Activated B cell treated with CpG ODN at 0.5 μM for 24 hours (primary cell): ENCODE measurements at places on chromosomes 4 and X. TPM values are rescaled to one million over a fixed set of nuclear protein-coding genes. Genes with fewer than 3 reads are reported as not detected.

GRCh38 chr4:166202991-166203390 is 330.0 kb downstream of the TLL1 start:
- no peaks in the 10 kb centered on the region for H3K4me1 ChIP-seq
- H3K4me3 ChIP-seq, result no peak overlapping the region
- no peaks in the 10 kb centered on the region for H3K36me3 ChIP-seq
- no peaks in the 10 kb centered on the region for H3K27me3 ChIP-seq

GRCh38 chrX:46575991-46576392 is 2.4 kb downstream of the CHST7 start:
- peak overlapping the region; percentile 81 for H3K4me3 ChIP-seq
- H3K4me1 ChIP-seq, result peaks cover 51% of the 10 kb centered on the region
- H3K27me3 ChIP-seq, result no peaks in the 10 kb centered on the region
- no peak for DNase-seq
- no peak overlapping the region for H3K27ac ChIP-seq
- H3K36me3 ChIP-seq, result peaks cover 30% of the 10 kb centered on the region

DNA sequence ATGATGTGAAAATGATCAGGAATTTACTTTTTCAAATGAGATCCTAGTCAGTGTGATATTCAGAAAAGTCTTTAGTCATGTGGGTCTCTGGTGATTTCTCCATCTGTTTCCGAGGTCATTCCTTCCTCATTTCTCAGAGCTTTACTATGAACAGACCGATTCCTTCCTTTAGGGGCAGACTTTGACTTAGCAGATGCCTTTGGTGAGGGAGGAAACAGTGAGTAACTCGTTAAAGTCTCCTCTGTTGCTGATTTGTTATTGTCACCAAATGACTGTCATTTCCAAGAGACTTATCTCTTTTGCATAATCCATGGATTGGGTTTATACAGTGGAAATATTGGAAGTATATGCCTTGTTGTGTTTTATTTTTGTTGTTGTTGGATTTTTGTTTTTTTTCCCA is 76.2 kb upstream of the CD99 start:
- no peaks in the 10 kb centered on the region for H3K27me3 ChIP-seq
- H3K36me3 ChIP-seq, result peaks cover 69% of the 10 kb centered on the region
- no peak overlapping the region for H3K4me3 ChIP-seq
- DNase-seq, result no peak

DNA sequence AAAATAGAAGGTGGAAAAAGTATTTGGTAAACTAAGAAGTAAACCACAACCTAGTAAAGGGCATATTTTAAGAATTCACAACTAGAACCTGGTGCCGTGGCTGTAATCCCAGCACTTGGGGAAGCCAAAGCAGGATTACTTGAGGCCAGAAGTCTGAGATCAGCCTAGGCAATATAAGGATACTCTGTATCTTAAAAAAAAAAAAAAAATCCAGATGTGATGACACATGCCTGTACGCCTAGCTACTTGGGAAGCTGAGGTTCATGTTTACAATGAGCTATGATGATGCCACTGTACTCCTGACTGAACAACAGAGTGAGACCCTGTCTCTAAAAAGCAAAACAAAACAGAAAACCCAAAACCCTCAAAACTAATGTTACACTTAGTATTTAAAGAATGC is 294.9 kb upstream of the ZCCHC13 start:
- H3K4me3 ChIP-seq, result no peak overlapping the region
- no peaks in the 10 kb centered on the region for H3K27me3 ChIP-seq
- peaks cover 16% of the 10 kb centered on the region for H3K36me3 ChIP-seq
- no peak for DNase-seq
- H3K27ac ChIP-seq, result no peak overlapping the region
- no peaks in the 10 kb centered on the region for H3K4me1 ChIP-seq

DNA sequence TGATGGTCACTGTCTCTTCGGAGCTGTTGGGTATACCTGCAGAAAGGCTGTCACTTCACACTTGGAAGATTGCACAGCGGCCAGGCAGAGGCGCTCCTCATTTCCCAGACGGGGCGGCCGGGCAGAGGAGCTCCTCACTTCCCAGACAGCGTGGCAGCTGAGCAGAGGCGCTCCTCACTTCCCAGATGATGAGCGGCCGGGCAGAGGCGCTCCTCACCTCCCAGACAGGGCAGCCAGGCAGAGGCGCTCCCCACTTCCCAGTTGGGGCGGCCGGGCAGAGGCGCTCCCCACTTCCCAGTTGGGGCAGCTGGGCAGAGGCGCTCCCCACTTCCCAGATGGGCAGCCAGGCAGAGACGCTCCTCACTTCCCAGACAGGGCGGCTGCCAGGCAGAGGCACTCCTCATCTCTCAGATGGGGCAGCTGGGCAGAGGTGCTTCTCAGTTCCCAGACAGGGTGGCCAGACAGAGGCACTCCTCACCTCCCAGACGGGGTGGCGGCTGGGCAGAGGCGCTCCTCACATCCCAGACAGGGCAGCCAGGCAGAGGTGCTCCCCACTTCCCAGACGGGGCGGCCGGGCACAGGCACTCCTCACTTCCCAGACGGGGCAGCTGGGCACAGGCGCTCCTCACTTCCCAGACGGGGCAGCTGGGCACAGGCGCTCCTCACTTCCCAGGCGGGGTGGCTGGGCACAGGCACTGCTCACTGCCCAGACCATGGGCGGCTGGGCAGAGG is 18.8 kb downstream of the PABPC1L2B start:
- H3K4me1 ChIP-seq, result no peaks in the 10 kb centered on the region
- H3K27me3 ChIP-seq, result no peaks in the 10 kb centered on the region
- H3K36me3 ChIP-seq, result no peaks in the 10 kb centered on the region
- H3K4me3 ChIP-seq, result no peak overlapping the region

DNA sequence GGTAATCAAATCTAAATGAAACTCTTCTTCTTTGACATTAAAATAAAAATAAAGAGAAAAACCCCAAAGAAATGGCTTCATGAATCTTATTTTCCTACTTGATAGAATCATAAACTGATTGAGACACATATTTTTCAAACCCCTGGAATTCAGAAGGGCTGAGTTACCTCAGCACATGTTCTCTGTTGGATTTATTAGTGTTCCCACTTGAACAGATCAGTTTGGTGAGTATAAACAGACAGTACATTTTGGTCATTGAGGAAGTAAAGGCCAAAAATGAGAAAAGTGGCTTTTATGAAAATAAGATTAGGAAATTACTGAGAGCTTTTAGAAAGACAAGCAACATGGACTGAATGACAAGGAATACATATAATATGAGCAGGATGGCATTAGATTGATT is 620.4 kb downstream of the ANKRD50 start:
- no peak overlapping the region for H3K4me3 ChIP-seq
- no peak overlapping the region for H3K27ac ChIP-seq
- no peaks in the 10 kb centered on the region for H3K27me3 ChIP-seq
- no peaks in the 10 kb centered on the region for H3K36me3 ChIP-seq
- DNase-seq, result no peak

DNA sequence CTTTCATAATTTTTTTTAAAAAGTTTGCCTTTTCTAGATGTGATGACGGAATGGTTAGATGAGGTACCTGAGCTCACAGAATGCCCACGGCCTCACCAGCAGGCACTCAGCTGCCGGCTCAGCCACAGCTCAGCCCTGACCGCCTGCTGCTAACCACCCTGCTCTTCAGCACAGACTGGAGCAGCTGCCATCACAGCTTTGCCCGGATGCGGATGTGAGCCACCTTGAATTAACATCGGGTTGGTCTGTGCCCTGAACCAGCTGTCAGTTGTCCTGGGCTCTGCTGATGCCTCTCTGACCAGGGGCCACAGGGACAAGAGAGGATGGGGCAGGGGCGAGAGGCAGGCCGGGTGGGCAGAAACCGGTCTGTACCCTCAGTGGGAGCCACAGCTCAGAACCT is 93.3 kb downstream of the HMX1 start:
- H3K27ac ChIP-seq, result no peak overlapping the region
- no peaks in the 10 kb centered on the region for H3K4me1 ChIP-seq
- H3K27me3 ChIP-seq, result no peaks in the 10 kb centered on the region
- no peak for DNase-seq

DNA sequence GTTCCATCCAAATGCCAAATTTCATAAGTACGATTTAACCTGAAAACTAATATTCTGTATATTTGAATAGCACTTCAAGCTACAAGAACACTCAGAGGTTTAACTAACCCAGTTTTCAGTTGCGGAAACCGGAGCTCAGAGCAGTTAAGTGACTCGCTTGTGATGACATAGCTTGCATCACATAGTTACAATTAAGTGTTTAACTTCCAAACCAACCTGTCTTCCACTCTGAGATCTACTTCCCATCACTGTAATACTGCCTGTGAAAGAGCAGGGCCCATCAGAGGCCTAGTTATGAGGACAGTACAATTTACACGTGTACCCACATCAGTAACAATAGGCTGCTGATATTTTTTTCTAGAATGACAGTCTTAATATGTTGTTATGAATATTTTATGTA is 120.3 kb downstream of the MAD2L1 start:
- H3K36me3 ChIP-seq, result no peaks in the 10 kb centered on the region
- no peak overlapping the region for H3K4me3 ChIP-seq
- peaks cover 2% of the 10 kb centered on the region for H3K27me3 ChIP-seq
- no peak overlapping the region for H3K27ac ChIP-seq
- H3K4me1 ChIP-seq, result no peaks in the 10 kb centered on the region

GRCh38 chr4:3225071-3225850 is 23.7 kb upstream of the MSANTD1 start:
- H3K36me3 ChIP-seq, result peaks cover 88% of the 10 kb centered on the region
- no peaks in the 10 kb centered on the region for H3K4me1 ChIP-seq
- H3K27ac ChIP-seq, result no peak overlapping the region

DNA sequence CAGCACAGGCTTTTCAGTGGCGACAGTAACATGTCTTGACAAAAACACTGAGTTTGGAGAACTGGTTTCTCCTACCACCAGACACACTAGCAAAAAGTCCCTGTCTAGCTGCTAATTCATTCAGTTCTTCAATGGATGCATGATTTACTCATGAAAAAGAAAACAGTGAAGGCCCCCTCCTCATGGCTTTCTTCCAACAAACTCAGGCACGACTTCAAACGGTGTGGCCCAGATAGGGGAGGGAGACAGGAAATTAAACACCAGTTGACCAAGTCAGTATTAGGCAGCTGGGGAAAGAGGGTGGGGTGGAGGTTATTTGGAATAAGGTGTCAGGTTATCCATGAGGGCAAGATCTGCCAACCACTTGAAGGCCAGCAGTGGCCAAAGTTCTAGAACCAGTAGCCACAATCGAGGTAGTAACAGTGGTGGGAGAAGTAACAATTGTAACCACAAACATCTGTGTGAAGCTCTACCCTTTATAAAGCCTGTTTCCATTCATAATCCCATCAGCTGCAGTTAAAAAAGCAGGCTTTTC is 60.2 kb downstream of the SEPSECS start:
- H3K27me3 ChIP-seq, result peaks cover 4% of the 10 kb centered on the region
- no peaks in the 10 kb centered on the region for H3K4me1 ChIP-seq
- no peak for DNase-seq

GRCh38 chr4:137421796-137422195 is 110.5 kb downstream of the PCDH18 start:
- DNase-seq, result no peak
- H3K36me3 ChIP-seq, result no peaks in the 10 kb centered on the region
- H3K4me3 ChIP-seq, result no peak overlapping the region
- no peaks in the 10 kb centered on the region for H3K4me1 ChIP-seq

- H3K27ac ChIP-seq, result no peak overlapping the region
- H3K4me1 ChIP-seq, result no peaks in the 10 kb centered on the region
Observed at GRCh38 chrX:13827298-13828090, 10.6 kb upstream of the GPM6B start.

DNA sequence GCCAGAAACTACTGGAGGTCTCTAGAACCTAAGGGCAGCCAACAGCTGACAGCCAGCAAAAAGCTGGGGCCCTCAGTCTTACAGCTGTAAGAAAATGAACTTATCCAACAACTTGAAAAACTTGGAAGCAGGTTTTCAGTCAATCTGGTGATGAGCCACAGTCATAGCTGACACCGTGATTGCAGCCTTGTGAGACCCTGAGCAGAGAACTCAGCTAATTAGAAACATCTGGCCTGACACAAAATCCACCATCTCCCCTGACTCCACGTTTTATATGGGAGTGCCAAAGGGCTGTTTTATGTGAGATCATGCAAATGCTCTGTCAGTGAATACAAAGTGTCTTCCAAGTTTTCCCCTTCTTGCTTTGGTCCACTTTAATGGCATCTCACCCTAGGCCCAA is 198.8 kb upstream of the DCAF8L1 start:
- no peaks in the 10 kb centered on the region for H3K27me3 ChIP-seq
- no peaks in the 10 kb centered on the region for H3K36me3 ChIP-seq
- no peak overlapping the region for H3K27ac ChIP-seq
- no peaks in the 10 kb centered on the region for H3K4me1 ChIP-seq
- H3K4me3 ChIP-seq, result no peak overlapping the region

DNA sequence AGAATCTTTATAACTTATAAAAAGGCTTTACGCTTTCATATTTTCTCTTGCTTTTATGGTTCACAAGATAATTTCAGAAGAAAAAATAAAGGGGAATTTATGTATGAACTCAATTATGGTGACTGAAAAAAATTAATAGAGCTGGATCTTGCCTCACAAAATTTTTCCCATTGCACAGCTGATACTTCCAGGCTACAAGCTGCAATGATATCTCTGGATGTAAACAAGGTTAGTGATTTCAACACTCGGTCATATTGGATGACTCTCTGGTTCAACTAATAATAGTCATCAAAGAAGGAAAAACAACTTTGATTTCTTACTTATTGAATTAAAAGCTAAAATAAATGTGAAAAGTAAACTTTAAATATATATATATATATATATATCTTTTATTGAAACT is 868.0 kb downstream of the FAT4 start:
- no peaks in the 10 kb centered on the region for H3K27me3 ChIP-seq
- no peak overlapping the region for H3K4me3 ChIP-seq
- H3K27ac ChIP-seq, result no peak overlapping the region
- no peak for DNase-seq

DNA sequence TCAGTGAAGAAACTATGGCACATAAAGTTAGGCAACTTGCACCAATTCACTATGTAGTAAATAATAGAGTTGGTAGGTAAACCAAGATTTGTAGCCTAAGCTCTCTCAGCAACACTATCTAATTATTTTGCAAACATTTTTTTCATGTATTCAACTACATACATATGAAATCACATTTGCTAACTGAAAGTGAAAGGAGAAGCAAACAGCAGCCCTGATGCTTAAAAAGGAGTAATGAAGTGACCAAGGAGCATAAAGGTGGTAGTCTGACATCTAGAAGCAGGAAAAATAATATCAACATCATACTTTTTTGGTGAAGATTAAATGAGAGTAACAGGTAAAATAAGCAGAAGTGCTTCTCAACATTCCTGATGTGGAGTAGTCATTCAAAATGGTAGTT is 603.7 kb downstream of the GRXCR1 start:
- H3K4me3 ChIP-seq, result no peak overlapping the region
- H3K4me1 ChIP-seq, result peaks cover 5% of the 10 kb centered on the region
- H3K27ac ChIP-seq, result no peak overlapping the region
- no peaks in the 10 kb centered on the region for H3K36me3 ChIP-seq

FHIP1A gene
- 0.04 and 0.07 TPM in 2 replicates for total RNA-seq

SPANXD gene
- total RNA-seq, result not detected in 2 replicates

XAGE1A gene
- total RNA-seq, result not detected in 2 replicates

NBDY gene
- 30.0 and 41.0 TPM in 2 replicates for total RNA-seq

N4BP2 gene
- total RNA-seq, result 6.0 and 6.2 TPM in 2 replicates

EOLA1 gene
- total RNA-seq, result 22.8 and 29.4 TPM in 2 replicates

PRR32 gene
- total RNA-seq, result not detected in 2 replicates

SRPX2 gene
- not detected in 2 replicates for total RNA-seq

PGAM4 gene
- total RNA-seq, result not detected in 2 replicates

SPANXA2 gene
- not detected in 2 replicates for total RNA-seq

UGT2B10 gene
- not detected in 2 replicates for total RNA-seq
